ENCODE measurements at places on chromosomes 2 and 18. TPM values are rescaled to one million over a fixed set of nuclear protein-coding genes. Genes with fewer than 3 reads are reported as not detected.

SPDYA gene
- total RNA-seq, result 0.32 TPM

SCG2 gene
- 0.88 TPM for total RNA-seq

POTEF gene
- total RNA-seq, result not detected

CFAP210 gene
- total RNA-seq, result 0.80 TPM

NOL4 gene
- not detected for total RNA-seq

TOGARAM2 gene
- total RNA-seq, result 0.23 TPM

FEV gene
- total RNA-seq, result not detected

CDCA7 gene
- 50.3 TPM for total RNA-seq

GPR75 gene
- 1.8 TPM for total RNA-seq

SIX2 gene
- total RNA-seq, result 0.10 TPM

CTLA4 gene
- not detected for total RNA-seq

RGPD4 gene
- total RNA-seq, result 0.08 TPM

TMEM127 gene
- total RNA-seq, result 51.2 TPM

SCN9A gene
- total RNA-seq, result 2.8 TPM

HOXD10 gene
- 6.8 TPM for total RNA-seq

C2orf92 gene
- total RNA-seq, result 1.1 TPM

MERTK gene
- 1.8 TPM for total RNA-seq

SERPINB10 gene
- not detected for total RNA-seq

SP140 gene
- total RNA-seq, result 0.45 TPM

TNFRSF11A gene
- 7.6 TPM for total RNA-seq

MSTN gene
- not detected for total RNA-seq

FZD7 gene
- 5.4 TPM for total RNA-seq

CD8A gene
- 0.37 TPM for total RNA-seq

DCDC2C gene
- 0.55 TPM for total RNA-seq

ACTG2 gene
- not detected for total RNA-seq

ARHGEF4 gene
- 5.7 TPM for total RNA-seq

GREB1L gene
- total RNA-seq, result 1.4 TPM

MFSD2B gene
- total RNA-seq, result 0.14 TPM

GLS gene
- total RNA-seq, result 163 TPM

XRCC5 gene
- 178 TPM for total RNA-seq

SDC1 gene
- total RNA-seq, result 169 TPM

RRM2 gene
- 198 TPM for total RNA-seq

FIGN gene
- 1.8 TPM for total RNA-seq

SLC11A1 gene
- 0.15 TPM for total RNA-seq

IL36G gene
- not detected for total RNA-seq

GALNT3 gene
- total RNA-seq, result not detected

KIAA2012 gene
- total RNA-seq, result not detected

CFAP221 gene
- 0.32 TPM for total RNA-seq

CAPN14 gene
- total RNA-seq, result 0.07 TPM

GKN1 gene
- total RNA-seq, result 0.83 TPM

CCDC68 gene
- 3.8 TPM for total RNA-seq

LRRC30 gene
- not detected for total RNA-seq
